NCI-H1417 treated with DMSO at 0.1 percent for 48 hours (cell line): ENCODE measurements at places on chromosomes 13 and 19.

DNA sequence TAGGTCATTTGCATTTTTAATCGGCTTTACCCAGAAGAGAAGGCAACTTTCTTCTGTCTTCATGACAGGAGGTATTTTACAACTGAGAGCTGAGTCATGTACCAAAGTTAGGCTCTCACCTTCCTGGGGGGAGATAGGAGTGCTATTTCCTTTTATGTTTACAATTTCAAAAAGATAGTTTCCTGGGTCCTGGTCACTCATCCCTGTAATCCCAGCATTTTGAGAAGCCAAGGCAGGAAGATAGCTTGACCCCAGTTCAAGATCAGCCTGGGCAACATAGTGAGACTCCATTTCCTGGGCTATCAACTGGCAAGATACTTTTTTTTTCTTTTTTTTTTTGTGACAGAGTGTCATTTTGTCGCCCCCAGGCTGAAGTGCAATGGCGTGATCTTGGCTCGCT, 7.6 kb downstream of the LYPD3 start:
- DNase-seq: no peak

- no peak for DNase-seq
Measured at GRCh38 chr19:9054765-9055164, 32.1 kb upstream of the OR1M1 start.

GRCh38 chr19:1225440-1226226, 12.2 kb downstream of the CBARP start:
- DNase-seq: no peak

DNA sequence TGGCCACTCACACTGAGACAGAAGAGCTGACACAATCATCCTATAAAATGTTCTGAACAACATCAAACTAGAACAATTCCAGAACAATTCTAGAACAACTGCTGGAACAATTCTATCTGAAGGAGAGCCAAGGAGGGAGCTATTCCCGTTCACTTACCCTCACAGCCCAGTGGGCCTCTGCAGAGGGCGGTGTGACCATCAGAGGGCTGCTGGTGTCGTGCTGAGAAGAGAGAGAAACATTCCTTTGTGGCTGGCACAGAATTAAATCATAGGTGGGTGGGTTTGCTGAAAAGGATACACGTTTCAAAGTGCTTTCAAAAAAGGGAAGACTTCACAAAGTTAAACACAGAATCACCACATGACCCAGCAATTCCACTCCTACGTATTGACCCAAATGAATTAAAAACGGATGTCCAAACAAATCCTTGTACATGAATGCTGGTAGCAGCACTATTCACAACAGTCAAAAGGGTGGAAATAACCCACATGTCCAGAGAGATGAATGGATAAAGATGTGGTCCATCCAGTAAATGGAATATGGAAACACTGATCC, 34.9 kb downstream of the EPS15L1 start:
- no peak for DNase-seq

DNA sequence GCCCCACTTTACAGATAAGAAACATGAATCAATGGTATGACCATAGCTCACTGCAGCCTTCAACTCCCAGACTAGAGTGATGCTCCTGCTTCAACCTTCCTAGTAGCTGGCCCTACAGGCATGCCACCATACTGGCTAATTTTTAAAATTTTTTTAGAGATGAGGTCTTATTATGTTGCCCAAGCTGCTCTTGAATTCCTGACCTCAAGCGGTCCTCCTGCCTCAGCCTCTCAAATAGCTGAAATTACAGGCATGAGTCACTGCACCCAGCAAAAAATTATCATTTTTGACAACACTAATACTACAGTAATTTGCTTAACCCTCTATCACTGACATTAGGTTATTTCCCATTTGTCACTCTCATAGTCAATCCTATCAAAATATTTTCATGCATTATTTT, 14.7 kb downstream of the CAB39L start:
- DNase-seq: no peak

DNA sequence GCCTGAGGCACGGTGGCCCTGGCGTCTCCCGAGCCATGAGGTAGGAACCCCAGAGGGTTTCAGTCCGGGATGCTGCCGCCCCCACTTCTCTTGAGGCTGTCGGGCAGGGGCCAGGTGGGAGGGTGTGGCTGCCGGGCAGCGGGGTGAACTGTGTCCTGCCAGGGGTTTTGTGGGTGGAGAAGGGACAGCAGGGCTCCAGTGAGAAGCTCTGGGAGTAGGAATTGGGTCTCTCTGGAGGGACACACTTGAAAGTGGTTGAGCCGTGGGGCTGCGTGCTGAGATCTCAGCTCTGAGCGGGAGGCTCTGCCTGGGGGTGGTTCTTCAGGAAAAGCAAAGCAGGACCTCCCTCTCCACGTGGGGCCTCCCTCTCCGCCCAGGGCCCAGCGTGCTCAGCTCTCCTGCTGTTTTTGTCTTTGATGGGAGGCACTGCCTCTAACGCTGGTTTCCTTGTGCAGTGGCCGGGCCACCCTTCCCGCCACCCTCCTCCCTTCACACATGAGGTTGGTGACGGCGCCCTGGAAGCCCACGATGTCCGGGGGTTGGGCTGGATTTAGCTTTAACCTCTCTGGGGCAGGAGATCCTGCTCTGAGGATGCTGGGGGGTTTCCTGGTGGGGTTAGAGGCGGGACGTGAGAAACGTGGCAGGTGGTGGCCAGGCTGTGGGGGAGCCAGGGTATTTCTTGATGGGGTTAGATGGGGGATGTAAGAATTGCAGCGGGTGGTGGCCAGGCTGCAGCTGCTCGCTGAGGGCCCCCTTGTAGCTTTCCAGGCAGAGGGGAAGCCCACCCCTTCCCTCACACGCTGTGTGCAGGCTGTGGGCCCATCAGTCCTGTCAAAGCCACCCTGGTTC, 15.3 kb upstream of the ZNF554 start:
- DNase-seq: no peak

DNA sequence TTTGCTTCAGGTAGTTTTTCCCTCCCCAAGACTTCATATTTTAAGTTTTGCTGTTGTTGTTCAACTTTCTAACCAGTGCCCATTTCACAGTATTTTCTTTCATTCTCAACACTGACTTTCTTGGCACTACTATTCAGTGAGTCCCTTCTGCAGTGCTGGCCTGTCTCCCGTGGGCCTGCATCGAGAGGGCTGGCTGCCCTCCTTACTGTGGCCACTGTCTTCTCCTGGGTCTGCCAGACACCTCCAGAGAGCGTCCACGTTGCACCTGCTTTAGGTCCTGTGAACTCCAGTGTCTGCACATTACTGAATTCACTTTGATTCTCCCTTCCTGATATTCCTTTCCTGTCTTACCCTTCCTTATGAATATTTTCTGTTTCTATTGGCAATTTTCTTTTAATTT, 27.3 kb downstream of the COL4A1 start:
- no peak for DNase-seq

DNA sequence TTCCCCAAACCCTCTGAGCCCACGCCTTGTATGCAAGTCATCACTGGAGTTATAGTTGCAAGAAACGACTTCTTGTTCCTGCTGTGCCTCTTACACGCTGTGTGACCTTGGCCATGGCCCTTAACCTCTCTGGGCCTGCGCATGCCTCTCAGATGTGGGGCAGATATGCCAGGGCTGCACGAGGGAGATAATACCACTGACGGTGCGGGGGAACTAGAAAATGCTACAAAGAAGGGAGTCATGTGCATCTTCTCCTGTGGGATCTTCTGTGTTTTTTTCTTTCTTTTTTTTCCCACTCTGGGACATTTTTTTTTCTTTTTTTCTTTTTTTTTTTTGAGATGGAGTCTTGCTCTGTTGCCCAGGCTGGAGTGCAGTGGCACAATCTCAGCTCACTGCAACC, 4.3 kb upstream of the SAMD1 start:
- no peak for DNase-seq

DNA sequence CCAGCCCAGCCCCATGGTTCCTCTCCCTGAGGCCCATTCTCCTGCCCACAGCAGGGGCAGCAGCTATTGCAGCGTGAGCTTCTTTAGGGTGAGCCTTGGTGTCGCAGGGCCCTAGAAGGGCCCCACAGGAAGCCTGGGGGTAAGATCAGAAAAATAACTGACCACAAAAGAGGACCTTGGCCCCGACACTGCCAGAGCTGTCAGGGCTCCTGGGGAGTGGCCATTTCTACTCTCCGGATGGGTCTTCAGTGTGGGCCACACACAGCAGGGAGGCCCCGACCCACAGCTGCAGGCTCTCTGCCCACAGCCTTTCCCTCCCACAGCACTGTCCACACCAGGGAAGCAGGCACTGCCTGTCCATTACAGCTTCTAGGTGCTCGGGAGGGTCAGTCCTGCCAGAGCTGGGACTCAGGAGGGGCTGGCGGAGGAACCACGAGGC, 3.5 kb upstream of the SIGLEC8 start:
- DNase-seq: no peak

GRCh38 chr13:64420181-64420580, 2810.0 kb downstream of the PCDH9 start:
- no peak for DNase-seq

GRCh38 chr13:41231025-41231677, 32.2 kb downstream of the MTRF1 start:
- no peak for DNase-seq

DNA sequence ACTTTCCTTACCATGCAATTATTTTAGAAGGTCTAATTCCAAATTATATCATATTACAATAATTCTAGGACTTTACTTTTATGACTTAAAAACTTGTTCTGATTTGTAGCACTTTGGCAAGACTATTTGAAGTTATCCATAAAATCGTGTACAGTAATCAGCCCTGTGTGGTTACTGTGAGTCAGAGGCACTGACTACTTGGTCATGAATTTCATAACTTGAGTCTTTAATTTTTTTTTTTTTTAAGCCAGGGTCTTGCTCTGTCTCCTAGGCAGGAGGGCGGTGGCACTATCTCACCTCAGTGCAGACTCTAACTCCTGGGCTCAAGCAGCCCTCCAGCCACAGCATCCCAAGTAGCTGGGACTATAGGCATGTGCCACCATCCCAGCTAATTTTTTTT, 1319.2 kb upstream of the SLC10A2 start:
- DNase-seq: no peak

DNA sequence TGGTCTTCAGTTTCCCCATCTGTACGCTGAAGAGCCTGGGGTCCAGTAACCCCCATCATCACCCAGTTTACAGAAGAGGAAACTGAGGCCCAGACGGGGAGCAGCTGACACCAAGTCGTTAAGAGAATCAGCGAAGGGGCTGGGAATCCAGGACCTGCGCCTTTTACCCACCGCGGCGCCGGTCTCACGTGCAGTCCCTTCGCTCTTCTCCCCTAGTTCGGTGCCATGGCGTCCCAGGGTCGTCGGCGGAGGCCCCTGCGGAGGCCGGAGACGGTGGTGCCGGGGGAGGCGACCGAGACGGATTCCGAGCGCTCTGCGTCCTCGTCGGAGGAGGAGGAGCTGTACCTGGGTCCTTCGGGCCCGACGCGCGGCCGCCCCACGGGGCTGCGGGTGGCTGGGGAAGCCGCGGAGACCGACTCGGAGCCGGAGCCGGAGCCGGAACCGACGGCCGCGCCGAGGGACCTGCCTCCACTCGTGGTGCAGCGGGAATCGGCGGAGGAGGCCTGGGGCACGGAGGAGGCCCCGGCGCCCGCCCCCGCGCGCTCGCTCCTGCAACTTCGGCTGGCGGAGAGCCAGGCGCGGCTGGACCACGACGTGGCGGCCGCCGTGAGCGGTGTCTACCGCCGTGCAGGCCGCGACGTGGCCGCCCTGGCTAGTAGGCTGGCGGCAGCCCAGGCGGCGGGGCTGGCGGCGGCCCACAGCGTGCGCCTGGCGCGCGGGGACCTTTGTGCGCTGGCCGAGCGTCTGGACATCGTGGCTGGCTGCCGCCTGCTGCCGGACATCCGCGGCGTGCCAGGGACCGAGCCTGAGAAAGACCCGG, 698 bp downstream of the BLOC1S3 start:
- DNase-seq: no peak

- DNase-seq: peak; percentile 73
Measured at GRCh38 chr13:27504868-27505194, 54.5 kb upstream of the MTIF3 start.

GRCh38 chr19:6801485-6802086, 29.1 kb downstream of the VAV1 start:
- DNase-seq: no peak

DNA sequence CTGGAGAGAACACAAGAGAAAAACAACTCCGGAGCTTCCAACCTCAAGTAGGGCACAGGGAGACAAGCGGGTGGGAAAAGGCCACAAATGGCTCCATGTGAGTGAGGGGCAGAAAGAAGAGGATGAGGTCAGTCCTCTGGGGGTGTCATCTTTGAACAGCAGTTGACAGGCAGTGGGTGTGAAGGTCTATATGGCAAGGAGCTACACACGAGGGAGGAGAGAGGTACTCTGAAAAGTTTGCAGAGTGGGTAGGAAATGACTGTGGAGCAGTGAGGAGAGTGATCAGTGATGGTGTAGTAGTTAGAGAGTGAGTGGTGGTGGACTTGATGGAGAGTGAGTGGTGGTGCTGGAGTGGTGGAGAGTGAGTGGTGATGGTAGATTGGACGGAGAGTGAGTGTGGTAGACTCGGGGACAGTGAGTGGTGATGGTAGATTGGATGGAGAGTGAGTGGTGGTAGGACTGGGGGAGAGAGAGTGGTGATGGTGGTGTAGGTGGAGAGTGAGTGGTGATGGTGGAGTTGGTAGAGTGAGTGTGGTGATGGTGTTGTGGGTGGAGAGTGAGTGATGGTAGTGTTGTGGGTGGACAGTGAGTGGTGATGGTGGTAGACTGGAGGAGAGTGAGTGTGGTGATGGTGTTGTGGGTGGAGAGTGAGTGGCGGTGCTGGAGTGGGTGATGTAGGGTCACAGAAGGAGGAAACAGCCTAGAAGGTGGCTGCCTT, 4.0 kb downstream of the TFDP1 start:
- no peak for DNase-seq

DNA sequence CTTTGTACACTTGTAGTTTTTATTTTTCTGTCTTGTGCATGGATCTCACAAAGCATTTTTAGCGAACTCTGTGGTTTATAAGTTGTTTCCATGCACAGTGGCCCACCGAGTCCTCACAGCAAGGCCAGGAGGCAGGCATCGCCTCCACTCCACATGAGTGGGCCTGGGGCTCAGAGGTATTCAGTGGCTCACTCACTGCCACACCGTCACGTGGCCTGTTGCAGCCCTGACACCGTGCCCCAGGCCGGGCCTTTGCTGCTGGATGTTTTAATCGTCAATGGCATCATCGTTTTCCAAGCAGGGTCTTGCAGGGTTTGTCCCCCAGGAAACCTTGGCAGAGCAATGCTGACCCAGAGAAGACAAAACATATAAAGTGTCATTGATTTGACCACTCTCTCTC, 59.8 kb downstream of the SPACA7 start:
- DNase-seq: no peak

GRCh38 chr13:47976325-47976724, 24.7 kb downstream of the SUCLA2 start:
- no peak for DNase-seq

DNA sequence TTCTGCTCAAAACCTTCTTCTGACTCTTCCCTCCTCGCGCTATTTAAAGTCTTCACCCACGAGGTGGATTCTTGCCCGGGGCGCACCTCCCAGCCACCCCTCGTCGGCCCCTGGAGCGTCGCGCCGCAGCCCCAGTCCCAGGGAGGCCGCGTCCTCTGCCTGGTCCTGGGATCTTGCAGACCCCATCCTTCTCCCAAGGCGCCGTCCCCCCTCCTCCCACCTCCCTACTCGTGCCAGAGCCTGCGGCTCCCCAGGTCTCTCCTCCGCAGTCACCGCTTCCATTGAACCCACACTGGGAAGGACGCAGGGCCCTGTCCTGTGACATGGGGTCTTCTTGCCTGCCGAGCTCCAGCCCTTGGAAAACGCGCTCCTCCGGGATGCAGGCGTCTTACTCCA, 486 bp downstream of the ZNF808 start:
- no peak for DNase-seq
